ENCODE measurements at places on chromosomes 5 and 9.
A peak's percentile ranks its signal among the peaks of the same experiment; 100 is the strongest.

- DNase-seq = no peak
Measured at GRCh38 chr9:114503009-114503408, 2.3 kb downstream of the WHRN start.

- no peak for DNase-seq
Measured at GRCh38 chr9:109436071-109436470, 62.0 kb downstream of the PTPN3 start.

- DNase-seq = no peak
Measured at GRCh38 chr9:90000925-90001324, 396.1 kb downstream of the GADD45G start.

DNA sequence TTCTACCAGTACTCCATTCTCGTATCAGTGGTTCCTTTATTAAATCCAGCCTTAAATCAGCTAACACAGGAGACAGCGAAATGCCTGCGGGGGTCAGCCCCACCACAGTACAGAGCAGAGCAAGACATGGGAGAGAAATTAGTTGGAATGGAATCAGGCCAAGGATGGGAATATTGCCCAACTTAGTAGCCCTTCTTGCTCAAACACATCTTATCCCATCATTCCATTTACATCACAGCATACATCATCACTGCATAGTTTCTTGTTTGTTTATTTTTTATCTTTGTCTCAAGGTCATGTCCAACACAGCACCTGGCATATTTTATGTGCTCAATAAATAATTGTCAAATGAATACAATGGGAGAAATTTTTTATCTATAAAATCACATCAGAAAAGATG, 34.3 kb upstream of the DAB2 start:
- DNase-seq = no peak

- DNase-seq = no peak
Measured at GRCh38 chr5:56482363-56482762, 249.2 kb upstream of the ANKRD55 start.

DNA sequence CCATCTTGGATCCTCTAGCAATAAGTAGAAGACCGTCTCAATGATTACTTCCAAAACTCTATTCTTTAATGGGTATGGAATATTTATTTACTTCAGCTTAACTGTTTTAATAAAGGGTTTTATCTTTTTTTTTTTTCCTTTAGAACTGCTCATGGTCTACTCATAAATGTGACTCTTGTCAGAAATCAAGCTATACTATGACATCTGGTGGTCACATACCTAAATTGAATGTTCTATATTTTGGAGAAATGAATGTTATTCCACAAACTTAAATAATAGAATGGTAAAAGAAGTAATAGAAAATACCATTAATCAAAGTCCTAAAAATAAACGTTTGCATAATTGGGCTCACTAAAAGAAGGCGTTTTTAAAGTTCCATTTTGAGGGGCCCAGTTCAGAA, 131.2 kb upstream of the PLCXD3 start:
- no peak for DNase-seq

- no peak for DNase-seq
Measured at GRCh38 chr5:115542086-115542485, 2.5 kb downstream of the FEM1C start.

GRCh38 chr5:147454996-147455677, 54.7 kb downstream of the DPYSL3 start:
- no peak for DNase-seq

GRCh38 chr9:82764061-82764668, 298.8 kb downstream of the RASEF start:
- DNase-seq = no peak

DNA sequence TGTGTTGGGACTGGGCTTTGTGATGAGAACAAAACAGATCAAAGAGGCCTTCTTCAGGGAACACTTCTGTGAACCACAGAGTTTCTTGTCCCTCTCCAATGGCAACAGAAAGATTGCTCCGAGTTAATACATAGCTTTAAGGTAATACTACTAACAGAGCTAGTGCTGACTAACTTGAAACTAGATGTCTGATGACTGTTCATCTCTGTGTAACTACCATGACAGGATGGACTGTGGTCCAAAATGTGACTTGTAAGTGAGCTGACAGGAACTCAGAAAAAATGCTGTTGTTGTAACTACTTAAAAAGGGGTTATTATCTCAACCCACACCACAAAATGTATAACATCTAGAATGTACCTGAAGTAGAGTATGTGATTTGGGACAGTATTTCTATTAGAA, 630.2 kb upstream of the DMAC1 start:
- no peak for DNase-seq

DNA sequence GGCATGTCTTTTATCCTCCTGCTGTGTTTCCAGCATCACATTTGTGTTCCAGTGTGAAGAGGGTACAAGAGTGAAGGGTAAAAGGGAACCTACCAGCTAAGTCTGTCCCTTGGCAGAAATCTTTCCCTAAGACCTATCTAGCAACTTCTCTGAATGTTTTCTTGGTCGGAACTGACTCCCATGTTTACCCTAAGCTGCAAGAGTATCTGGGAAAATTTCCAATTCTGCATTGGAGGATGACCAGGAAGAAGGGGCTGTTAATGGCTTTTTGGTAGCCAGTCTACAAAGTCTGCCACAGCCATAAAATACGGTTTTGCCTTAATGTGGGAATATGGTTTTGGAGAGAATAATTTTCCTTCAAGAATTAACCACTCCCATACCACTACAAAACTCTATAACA, 75.1 kb downstream of the MAST4 start:
- no peak for DNase-seq

- DNase-seq = no peak
Measured at GRCh38 chr5:148387325-148387724, 3.6 kb downstream of the FBXO38 start.

DNA sequence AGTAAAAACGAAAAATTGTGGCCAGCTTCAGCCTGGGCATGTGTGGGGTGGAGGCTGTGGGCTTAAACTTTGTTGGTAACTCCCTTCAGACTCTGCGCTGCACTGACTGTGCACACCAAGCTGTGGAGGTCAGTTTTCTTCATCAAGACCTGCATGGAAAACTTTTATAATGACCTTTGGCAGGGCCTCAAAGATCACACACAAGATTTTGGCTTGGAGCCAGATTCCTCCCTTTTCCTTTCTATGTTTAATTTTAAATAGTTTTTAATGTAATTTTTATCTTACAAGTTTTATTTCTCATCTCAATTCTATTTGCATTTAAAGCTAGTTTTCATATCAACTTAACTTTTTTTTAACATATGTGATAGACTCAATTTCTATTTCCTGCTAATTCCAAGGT, 1211.1 kb upstream of the CDH18 start:
- no peak for DNase-seq

DNA sequence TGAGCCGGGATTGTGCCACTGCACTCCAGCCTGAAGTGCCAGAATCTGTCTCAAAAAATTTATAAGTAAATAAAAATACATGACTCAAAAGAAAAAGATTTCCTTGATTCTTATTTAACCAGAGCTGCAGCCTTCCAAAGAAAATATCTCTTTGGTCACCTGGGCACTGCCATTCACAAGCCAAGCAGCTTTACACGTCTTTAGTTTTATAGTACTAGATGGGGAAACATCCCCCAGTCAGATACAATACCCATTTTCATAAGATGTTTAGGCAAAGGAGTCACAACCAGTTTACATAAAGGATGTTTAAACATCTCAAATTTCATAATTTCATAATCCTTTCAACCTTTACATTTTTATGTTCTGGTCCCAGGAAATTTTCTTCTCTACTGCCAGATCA, 13.7 kb upstream of the OXCT1 start:
- DNase-seq = no peak

- no peak for DNase-seq
Measured at GRCh38 chr5:132134384-132134783, 60.8 kb downstream of the CSF2 start.

DNA sequence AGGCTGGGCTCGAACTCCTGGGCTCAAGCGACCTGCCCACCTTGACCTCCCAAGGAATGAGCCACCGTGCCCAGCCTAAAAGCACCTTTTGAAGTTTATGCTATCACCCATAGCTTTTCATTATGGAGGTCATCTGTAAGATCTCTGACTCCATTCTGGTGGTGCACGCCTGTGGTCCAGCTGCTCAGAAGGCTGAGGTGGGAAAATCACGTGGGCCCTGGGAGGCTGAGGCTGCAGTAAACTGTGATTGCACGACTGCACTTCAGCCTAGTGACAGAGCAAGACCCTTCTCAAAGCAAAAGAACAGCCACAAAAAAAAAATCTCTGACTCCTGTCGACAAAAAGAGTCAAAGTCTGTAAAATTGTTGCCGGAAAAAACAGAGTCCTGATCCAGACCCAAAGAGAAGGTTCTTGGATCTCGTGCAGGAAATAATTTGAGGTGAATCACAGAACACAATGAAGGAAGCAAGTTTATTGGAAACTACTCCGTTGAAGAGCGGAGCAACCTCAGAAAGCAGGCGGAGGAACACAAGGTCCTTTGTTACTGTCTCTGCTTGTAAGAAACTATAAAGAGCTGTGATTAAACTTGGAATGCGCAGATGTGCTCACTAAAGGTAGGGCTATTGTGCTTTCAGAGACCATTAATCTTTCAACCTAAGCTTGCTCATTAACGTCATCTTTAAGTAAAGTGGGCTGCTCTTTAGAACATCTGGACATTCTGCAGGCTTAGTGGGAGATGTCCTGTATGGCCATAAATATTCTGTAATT, 2.0 kb upstream of the HAUS6 start:
- no peak for DNase-seq

DNA sequence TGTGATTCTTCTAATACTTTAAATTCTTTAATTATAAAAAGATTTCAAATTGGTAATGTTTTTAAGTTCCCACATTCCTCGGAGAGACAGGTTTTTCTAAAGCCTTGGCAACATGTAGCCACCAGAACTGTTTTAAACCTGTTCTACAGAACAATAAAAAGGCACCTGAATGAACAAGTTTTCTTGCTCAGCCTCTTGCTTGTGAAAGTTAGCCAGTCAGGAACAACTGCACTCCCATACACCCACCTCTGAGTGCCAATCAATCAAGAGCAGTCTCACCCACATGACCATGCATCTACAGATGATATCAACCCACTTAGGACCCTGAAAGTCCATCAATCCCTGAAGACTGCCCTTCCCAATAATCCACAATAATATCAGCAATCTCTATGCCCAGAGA, 62.3 kb downstream of the AP3B1 start:
- DNase-seq = no peak

DNA sequence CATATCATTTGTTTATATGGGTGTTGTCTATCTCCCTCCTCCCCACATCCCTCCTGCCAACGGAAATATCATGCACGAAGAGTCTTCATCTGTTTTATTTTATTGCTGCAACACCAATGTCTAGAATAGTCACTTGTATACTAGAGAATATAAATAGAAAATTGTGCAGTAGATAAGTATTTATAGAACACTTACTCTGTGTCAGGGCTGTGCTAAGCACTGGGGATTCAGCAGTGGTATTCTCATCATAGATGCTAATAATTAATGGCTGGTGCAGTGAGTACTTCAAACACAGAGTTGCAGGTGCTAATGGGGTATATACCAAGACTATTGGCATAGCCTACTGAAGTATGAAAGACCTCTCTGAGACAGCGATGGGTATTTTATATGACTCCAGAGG, 353.5 kb upstream of the CDH6 start:
- DNase-seq = no peak

GRCh38 chr9:16143947-16144890, 591.4 kb downstream of the CCDC171 start:
- no peak for DNase-seq

DNA sequence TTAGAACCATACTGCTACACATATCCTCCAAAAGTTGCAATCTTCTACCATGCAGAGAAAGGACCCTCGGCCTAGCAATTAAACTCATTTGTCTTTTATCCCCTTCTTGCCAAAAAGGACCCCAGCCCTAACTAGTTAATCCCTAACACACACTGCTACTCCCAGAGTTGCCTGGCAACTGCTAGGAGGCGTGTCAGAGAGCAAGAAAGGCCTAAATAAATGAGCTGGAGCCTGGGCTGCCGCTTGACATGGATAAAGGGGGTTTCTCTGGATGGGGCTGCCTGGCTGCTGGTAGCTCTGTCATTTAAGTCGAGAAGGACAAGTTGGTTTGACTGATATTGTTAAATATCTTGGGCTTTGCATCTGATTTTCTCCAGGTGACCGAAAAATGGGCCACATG, 194.8 kb downstream of the CRB2 start:
- peak; percentile 60 for DNase-seq

GRCh38 chr5:178121391-178122276, 8.3 kb downstream of the N4BP3 start:
- DNase-seq = no peak

DNA sequence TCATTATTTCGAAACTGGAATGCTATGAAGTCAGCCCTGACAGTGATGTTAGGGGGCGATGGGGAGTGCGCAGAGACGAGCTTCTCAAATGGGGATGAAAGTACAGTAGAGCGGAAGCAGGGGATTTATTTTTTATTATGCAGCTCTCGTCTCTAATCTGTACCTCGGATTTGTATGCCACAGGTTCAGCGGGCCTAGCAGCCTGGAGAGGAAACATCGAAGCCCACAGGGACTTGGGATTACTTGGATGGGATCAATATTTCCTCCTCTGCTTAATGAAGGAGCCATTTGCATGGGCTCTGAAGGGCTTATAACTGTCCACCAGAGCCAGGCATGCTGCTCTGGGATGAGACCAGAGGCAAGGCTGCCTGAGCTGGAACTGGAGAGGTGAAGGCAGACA, 133.5 kb upstream of the RAPGEF1 start:
- DNase-seq = no peak

- no peak for DNase-seq
Measured at GRCh38 chr9:77680581-77680980, 32.5 kb upstream of the GNA14 start.
